ENCODE measurements at places on chromosomes 6 and 20.

- DNase-seq = no peak
These were observed 670.9 kb downstream of the HTR1B start for GRCh38 chr6:76792394-76792793.

DNA sequence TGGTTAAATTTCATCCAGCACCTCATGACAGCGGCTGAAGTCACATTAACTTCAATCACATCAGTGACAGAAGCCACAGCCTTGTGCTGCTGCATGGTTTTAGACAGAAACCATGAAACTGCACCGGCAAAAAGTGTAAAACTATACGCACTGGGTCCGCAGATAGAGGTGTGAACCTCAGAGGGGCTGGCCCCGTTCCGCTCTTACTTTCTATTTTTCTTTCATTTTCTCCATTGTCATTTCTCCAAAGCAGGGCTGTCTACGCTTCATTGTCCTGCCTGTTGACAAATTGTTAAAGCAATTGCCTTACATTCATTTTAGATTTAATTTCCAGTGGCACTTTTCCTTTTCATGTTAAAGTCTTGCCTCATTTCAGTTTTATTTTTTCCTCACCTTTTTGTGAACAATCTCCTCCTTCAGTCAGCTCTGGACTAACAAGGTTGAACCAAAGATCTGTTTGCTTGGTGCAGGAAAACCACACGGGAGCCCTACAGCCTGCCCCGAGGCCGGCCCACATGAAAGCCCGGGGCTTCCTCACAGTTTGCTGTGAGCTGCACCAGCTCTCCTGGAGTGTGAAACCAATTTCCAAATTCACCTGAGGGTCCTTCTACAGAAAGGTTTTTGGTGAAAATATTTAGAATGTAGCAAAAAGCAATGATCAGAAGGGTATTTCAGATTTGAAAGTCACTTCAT, 63.7 kb downstream of the PRR18 start:
- DNase-seq = no peak

GRCh38 chr6:39608652-39609345, 116.4 kb downstream of the KIF6 start:
- no peak for DNase-seq

GRCh38 chr6:115545672-115545986, 515.1 kb downstream of the FRK start:
- DNase-seq = no peak

DNA sequence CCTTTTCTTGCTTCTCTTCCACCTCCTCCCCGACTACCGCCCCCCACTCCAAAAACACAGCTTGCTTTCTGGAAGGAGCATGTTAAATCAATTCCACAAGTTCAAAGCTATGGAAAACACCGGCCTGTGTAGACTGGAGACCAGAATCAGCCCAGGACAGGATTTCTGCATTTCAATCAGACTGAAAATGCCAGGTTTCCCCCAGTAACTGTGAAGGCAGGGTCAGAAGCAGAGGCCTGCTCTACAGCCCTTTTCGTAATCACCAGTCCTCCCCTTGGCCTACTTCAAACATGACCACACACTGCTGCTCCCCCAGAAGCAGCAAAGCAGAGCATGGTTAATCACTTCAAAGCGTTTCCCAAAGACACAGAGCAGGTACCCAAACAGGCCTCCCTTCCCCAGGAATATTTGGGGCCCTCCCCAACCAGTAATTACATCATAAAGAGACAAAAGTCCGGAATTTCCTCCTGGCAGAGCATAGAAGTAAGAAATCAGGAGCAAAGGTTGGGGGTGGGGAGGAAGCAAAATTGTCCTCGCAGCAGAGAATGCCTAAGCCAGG, 38.4 kb downstream of the ZMYND8 start:
- DNase-seq = no peak

GRCh38 chr6:138119976-138120375, 12.8 kb upstream of the PERP start:
- DNase-seq = no peak

DNA sequence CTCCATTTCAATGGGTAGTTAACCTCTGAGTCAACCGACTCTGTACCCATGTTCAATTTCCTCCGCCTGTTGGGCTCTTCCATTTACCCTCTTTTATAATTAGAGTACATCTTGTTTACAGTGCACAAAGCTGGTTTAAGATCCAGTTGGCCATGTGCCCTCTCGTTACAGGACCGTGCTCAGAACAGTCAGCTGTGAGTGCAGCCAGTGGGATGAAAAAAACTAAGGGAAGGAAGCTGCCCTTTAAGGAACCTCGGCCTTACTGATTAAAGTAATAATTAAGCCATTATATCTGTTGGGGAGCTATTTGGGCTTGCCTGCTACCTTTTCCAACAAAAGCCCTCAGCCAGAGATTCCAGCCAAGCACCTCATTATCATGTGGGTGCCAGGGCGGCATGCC, 68.8 kb downstream of the TMEM170B start:
- DNase-seq = no peak

GRCh38 chr20:63071541-63072181, 64.9 kb upstream of the BHLHE23 start:
- no peak for DNase-seq

DNA sequence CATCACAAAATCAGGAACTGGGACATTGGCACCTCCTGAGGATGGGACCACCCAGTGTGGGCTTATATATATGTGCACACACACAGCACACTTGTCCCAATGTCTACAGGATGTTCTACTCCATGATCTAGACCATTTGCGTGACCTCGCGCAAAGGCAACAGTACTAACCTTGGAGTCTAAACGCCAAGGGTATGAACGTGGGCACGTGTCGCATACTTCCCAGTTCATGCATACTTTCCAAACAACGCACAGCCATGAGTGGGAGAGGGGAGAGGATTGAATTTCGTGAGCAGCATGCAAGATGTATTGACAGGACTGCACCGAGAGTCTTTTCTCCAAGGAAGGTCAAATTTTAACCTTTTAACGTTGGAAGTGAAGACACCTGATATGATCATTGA, 214.2 kb upstream of the QKI start:
- no peak for DNase-seq

GRCh38 chr20:58463256-58463655, 51.9 kb downstream of the APCDD1L start:
- DNase-seq = no peak

- DNase-seq = no peak
These were observed 5.9 kb upstream of the CSTL1 start for GRCh38 chr20:23433628-23434027.

GRCh38 chr6:18400831-18401446, 13.8 kb downstream of the RNF144B start:
- no peak for DNase-seq

DNA sequence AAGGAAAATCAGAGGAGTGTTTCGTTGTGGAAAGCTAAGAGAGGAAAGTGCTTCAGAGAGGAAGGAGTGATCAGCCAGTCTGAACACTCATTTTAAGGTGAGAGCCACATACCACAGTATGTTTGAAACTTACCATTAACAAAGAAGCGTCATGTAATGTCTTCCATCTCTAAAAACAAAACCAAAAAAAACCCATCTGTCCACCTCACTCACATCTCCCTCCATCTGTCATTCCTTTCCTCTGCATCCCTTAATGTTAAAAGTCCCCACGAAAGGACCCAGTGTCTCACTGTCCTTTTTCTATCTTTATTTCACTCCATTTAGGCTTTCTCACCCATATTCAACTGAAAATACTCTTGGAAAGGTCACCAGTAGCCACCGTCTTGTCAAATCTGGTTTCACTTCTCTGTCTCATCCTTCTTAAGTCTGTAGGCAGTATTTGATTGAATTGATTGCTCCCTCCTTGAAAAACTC, 59.4 kb upstream of the GNRH2 start:
- DNase-seq = no peak

DNA sequence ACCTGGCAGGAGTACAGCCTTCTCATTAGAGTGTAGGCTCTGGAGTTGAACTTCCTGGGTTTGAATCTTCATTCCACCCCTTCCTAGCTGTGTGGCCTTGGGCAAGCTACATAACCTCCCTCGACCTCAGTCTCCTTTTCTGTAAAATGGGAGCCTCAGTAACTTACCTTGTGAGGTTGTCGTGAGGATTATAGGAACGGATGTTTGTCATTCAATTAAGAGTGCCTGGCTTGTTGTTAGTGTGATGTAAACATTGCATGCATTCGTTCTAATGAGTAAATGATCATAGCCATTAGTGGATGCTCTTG, 45.2 kb downstream of the TOX2 start:
- no peak for DNase-seq

DNA sequence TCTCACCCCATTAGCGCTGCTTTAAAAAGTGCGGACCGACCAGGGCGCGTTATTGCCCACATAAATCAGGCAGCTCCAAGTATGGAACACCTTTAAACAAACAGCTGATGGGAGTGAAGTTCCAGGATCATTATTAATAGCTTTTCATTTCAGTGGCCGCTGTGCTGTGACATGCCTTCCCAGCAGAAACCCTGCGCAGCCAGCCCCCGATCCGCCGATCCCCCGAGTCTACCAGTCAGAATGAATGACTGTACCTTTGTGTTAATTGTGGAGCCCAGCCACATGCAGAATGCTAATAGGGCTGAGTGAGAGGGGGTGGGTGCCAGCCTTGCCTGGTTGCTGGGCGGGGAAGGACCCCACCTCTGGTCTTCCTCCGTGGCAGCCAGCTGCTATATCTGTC, 21.9 kb downstream of the CDH22 start:
- DNase-seq = no peak

GRCh38 chr6:5771211-5771610, 235.5 kb downstream of the NRN1 start:
- no peak for DNase-seq

- peak; percentile 28 for DNase-seq
These were observed 42.0 kb upstream of the ESR1 start for GRCh38 chr6:151765444-151765886.

DNA sequence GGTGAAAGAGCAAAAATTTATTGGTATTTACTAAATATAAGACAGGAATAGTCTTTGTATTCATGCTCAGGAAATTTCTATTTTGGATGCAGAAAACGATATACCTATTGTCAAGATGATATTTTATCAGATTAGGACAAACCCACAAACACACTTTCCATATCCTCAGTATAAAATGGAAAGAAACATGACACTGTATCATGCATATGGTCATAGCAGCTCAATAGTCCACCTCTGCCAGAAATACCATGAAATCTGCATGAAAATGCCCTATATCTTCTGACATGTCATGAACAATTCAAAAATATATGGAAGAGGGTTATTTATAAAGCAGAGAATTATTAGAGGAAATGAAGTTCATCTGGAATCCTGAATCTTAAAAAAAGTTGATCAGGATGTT, 11.7 kb upstream of the HINT3 start:
- DNase-seq = no peak

DNA sequence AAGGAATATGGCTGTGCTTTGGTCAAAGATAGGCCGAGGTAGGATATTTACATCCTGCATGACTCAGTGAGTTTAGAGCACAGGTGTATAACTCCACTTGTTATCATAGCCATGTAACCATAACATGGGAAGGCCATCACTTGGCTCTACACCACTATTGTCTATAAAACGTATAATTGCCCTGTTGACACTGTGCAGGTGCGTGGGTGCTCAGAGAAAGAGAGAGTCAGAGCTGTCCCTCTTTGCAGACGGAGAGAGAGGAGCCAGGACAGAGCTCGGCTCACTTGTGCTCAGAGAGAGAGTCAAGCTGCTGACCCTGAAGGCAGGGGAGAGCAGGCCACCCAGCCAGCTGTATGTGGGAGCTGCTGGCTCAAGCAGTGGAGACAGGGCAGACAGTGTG, 46.0 kb downstream of the OR2B6 start:
- no peak for DNase-seq

DNA sequence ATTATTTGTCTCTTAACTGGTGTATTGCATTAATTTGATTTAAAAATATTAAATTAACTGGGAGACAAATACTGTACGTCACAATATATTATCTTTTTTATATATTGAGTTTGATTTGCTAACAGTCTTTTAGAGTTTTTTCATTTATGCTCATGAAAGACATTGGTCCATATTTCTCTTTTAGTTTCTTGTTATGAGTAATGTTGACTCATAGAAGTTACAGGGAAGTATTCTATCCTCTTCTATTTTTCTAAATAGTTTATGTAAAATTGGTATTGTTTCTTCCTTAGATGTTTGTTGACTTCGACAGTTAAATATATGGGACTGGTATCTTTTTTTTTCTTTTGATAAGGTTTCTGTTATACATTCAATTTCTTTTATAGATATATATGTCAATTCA, 1115.6 kb upstream of the CITED2 start:
- no peak for DNase-seq

- no peak for DNase-seq
These were observed 223.1 kb upstream of the PDE10A start for GRCh38 chr6:165886169-165886568.

- no peak for DNase-seq
These were observed 109.4 kb downstream of the TNFAIP3 start for GRCh38 chr6:137976430-137976829.

DNA sequence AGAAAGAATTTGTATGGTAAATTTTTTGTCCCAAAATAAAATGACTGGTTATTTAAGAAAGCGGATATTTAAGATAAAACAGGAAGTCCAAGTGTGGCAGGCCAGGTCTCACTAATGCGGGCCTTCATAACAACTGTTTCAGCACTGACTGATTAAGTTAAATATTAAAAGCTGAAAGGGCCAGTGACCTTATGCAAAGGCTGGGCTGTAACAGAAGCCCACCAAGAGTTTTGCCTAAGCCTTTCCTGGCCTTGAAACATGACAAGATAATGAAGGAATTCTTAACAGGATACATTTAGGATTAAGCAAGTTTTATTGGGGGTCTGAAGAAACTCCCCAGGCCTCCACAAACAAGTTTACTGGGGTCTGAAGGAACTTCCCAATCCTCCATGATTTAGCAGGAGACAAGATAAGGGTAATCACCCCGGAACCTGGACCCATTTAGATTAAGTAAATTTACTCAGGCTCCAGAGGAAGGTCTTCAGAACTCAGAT, 36.3 kb downstream of the ZNF133 start:
- DNase-seq = no peak

GRCh38 chr20:60258255-60258863, 300.1 kb downstream of the CDH26 start:
- no peak for DNase-seq

DNA sequence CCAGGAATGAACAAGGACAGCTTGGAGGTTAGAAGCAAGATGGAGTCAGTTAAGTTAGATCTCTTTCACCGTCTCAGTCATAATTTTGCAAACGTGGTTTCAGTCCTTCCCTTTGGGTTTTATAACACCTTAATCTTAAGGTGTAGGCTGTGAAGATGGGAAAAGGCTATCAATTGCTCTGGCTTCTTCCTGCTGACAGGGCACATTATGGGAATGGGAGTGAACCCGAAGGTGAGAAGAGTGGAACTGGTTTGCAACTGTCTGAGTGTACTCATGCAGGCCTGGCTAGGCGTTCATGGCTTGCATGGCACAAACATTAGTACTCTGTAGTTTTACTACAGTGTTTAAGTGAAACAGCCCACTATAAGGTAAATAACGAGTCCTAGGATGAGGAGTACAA, 9.4 kb downstream of the TAF8 start:
- no peak for DNase-seq

Measured in right hindlimb (tissue), 1 donor.